ENCODE measurements at places on chromosomes 4 and X. TPM values are rescaled to one million over a fixed set of nuclear protein-coding genes. Genes with fewer than 3 reads are reported as not detected.
A peak's percentile ranks its signal among the peaks of the same experiment; 100 is the strongest.

The NPY2R gene
- polyA plus RNA-seq: 0.05 TPM

The ZAR1 gene
- not detected for polyA plus RNA-seq

The MAGED4 gene
- polyA plus RNA-seq: 26.6 TPM

The CSAG3 gene
- polyA plus RNA-seq: 72.2 TPM

The MAGEA12 gene
- 81.1 TPM for polyA plus RNA-seq

The DUSP21 gene
- polyA plus RNA-seq: not detected

The TEX11 gene
- polyA plus RNA-seq: not detected

The PLP1 gene
- 0.49 TPM for polyA plus RNA-seq

DNA sequence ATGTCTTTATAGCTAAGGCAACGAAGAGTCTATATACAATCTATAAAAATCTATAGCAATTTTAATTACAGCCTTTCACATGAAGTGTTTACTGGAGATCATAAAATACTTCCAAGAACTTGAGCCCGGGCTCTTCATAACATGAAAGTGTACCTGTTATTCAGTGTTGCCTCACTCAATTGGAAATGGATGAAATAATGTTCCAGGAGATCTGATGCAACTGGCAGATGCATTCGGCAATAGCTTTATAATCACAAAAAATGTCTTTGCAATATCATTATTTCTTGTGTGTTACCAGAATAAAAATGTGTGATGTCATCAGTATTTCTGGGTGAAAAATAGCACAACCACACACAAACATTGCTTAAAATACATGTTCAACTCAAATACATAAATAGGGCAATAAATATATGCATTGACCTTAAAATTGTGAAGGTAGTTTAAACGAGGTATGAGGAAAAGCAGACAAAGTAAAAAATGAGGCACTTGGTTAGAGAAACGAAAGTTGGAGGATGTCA, 1266.8 kb upstream of the PCDH7 start:
- DNase-seq: no peak
- no peak overlapping the region for H3K4me3 ChIP-seq
- no peaks in the 10 kb centered on the region for H3K36me3 ChIP-seq
- no peak overlapping the region for H3K27ac ChIP-seq

DNA sequence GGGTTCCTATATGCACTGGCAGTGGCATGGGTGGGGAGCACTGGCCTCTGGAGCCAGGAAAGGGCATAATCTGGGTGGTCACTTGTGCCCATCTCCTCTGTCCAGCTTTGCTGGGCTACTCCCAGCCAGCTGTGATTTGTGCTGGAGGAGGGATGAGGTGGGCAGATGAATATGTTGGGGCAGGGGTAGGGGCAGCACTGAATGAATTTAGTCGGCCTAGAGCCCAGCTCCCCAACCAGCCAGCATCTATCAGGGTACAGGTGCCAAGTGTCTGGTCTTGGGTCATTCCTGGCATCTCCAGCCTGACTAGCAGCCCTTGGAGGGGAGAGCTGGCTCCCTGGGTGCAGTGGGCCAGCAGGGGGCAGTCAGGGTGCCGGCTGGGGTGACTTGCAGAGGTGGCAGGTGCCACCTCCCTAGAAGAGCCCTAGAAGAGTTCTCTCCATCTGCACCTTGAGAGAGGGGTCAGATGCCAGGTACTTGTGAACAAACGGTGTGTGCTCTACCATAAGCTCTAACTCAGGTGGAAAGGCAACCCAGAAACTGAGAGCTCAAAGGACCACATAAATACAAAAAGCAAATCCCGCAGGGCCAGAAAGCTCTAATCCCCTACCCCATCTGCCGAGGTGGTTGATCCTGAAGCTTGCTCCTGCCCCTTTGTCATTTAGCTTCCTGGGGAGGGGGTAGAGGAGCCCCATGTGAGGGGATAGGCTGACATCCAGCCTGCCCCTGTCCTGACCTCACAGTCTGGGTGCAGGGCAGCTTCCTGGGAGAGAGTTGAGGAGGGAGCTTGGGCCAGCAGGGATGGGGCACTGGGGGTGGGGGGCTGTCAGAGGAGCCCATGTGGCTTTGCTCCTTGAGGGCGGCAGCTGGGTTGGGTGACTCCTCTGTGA, 2.2 kb downstream of the SORCS2 start:
- peak; percentile 69 for DNase-seq
- no peak overlapping the region for H3K27ac ChIP-seq
- no peaks in the 10 kb centered on the region for H3K36me3 ChIP-seq
- peaks cover 34% of the 10 kb centered on the region for H3K27me3 ChIP-seq

DNA sequence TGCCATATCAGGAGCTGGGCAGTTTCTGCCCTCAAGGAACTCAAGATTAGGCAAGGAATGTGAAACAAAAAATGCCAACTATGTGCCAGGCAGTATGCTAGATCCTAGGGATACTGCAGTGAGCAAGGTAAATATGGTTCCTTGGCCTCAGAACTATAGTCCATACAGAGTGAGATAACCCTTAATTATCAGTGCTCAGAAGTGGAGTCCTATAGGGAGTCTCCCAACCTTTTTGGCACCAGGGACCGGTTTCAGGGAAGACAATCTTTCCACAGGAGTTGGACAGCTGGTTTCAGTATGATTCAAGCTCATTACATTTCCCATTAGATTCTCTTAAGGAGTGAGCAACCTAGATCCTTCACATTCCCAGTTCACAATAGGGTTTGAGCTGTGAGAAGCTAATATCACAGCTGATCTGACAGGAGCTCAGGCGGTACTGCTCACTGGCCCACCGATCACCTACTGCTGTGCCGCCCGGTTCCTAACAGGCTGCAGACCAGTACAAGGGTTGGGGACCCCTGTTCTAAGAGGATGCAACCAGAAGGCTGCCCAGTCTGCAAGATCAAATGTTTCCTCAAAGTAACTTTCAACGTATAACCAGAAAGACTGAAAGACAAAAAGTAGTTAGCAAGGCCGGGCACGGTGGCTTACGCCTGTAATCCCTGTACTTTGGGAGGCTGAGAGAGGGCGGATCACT, 1.7 kb upstream of the SRP72 start:
- H3K36me3 ChIP-seq: peaks cover 36% of the 10 kb centered on the region
- H3K27ac ChIP-seq: peak overlapping the region; percentile 4
- H3K4me1 ChIP-seq: no peaks in the 10 kb centered on the region

GRCh38 chr4:121326597-121326996, 54.2 kb downstream of the QRFPR start:
- H3K27me3 ChIP-seq: peaks cover 4% of the 10 kb centered on the region
- H3K4me1 ChIP-seq: no peaks in the 10 kb centered on the region
- H3K36me3 ChIP-seq: no peaks in the 10 kb centered on the region
- H3K4me3 ChIP-seq: no peak overlapping the region
- no peak for DNase-seq

DNA sequence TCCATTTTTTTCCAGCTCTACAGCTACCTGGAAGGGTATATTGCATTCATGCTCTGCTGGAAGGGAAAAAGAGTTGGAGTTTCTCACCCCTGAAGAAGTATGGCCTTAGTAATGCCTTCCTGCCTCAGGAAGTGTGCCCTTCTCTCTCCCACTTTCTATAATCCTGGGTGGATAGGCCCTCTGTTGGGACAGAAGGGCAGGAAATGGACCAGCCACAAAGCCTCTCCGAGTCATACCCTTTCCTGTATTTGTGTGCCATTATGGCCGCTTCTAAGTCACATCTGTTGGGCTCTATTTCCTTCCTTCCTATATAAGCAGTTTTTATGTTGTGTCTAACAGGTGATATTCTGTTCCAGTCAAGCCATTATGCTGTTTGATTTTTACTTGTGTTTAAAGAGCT, 74.8 kb upstream of the SMARCA5 start:
- no peak overlapping the region for H3K27ac ChIP-seq
- H3K4me1 ChIP-seq: no peaks in the 10 kb centered on the region
- H3K27me3 ChIP-seq: no peaks in the 10 kb centered on the region
- H3K4me3 ChIP-seq: no peak overlapping the region
- DNase-seq: no peak
- H3K36me3 ChIP-seq: peaks cover 38% of the 10 kb centered on the region

DNA sequence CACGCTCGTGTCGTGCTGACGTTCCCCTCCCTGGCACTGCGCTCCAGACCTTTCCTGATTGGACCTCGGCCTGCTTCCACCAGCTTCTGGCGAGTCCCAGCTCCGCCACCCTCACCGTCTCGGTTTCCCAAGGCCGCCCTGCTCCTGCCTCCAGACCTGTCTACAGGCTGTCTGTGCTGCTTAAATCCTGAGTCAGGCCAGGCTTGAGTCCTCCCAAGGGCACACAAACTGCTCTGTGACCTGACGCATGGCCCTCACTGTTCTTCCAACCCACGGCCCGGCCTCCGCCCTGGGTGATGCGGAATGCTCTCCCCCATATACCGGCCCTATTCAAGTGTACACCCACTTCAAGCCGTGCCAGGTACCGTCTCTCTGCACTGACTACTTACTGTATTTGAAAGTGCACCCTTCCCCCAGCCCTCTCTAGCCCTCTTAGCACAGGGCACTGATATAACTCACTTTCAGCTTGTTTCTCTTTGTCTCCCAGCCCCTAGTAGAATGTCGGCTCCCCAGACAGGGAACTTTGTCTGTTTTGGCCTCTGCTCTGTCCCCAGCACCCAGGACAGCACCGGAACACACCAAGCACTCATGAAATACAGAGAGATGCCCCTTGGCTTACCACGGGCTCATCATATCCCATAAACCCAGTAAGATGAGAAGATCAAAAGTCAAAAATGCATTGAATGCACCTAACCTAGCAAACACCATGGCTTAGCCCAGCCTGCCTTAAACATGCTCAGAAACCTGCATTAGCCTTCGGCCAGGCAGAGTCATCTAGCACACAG, 63.1 kb upstream of the AFAP1 start:
- no peak overlapping the region for H3K27ac ChIP-seq
- peaks cover 18% of the 10 kb centered on the region for H3K27me3 ChIP-seq
- DNase-seq: no peak
- no peaks in the 10 kb centered on the region for H3K36me3 ChIP-seq

DNA sequence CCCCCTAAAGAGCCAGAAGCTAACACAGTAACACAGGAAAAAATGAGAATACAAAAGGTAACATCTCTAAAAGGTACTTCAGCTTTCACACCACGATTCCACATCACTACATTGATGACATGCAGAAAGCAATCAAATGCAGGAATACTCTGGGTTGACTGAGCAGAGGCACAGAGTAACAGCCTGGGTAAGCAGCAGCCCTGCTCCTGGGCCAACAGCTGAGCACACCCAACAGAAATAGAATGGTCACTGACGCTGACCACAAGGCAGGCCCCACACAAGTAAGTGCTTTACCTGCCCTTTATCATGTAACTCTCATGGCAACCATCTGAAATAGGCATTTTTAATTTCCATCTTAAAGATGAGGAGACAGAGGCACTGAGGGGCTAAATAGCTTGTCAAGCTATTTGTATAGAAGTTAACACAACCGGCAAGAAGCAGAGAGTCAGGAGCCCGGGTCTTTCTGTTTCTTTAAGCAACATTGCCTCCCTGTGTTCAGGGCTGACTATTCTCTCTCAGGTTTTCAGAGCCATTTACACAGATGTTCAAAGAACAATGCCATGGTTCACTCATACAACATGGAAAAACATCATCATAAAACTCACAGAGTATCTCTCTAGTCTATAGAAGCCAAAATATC, 168.9 kb downstream of the ZNF674 start:
- no peaks in the 10 kb centered on the region for H3K4me1 ChIP-seq
- H3K36me3 ChIP-seq: no peaks in the 10 kb centered on the region
- no peak overlapping the region for H3K4me3 ChIP-seq
- H3K27me3 ChIP-seq: peaks cover 4% of the 10 kb centered on the region

- DNase-seq: no peak
- no peak overlapping the region for H3K4me3 ChIP-seq
- H3K36me3 ChIP-seq: no peaks in the 10 kb centered on the region
These were observed 22.3 kb downstream of the QRFPR start for GRCh38 chr4:121358473-121358872.

- no peaks in the 10 kb centered on the region for H3K4me1 ChIP-seq
- no peak overlapping the region for H3K27ac ChIP-seq
- H3K36me3 ChIP-seq: no peaks in the 10 kb centered on the region
- no peak for DNase-seq
These were observed 156.7 kb downstream of the TENT5D start for GRCh38 chrX:80576806-80577533.

DNA sequence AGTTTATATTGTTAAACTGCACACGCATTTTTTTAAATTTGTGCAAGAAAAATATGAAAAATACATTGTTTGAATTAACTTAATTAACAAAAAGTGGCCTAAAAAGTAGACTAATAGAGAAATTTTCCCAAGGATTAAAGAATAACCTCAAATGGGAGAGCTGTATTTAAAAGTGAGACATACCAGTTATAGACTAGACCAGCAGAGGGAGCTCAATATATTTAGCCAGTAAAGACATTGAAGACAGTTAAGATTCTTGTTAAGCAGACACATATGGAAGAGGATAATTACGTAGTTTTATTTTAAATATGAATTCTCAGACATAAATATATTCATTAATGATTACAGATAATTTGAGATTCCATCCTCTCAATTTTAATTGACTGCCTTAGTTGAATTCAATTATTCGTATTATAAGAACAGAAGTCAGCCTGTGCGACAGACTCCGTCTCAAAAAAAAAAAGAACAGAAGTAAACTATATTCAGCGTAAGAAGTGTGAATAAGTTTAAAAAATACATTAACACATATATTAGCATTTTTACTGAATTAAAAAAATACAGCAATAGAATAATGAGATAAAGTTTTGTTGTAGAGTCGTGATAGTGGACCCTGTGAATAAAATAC, 64.8 kb downstream of the GLRA3 start:
- no peak overlapping the region for H3K27ac ChIP-seq
- H3K4me1 ChIP-seq: no peaks in the 10 kb centered on the region
- H3K27me3 ChIP-seq: no peaks in the 10 kb centered on the region
- peak; percentile 45 for DNase-seq
- H3K36me3 ChIP-seq: no peaks in the 10 kb centered on the region

- no peaks in the 10 kb centered on the region for H3K36me3 ChIP-seq
- DNase-seq: no peak
- H3K4me3 ChIP-seq: no peak overlapping the region
- H3K27ac ChIP-seq: no peak overlapping the region
- no peaks in the 10 kb centered on the region for H3K4me1 ChIP-seq
- H3K27me3 ChIP-seq: no peaks in the 10 kb centered on the region
These were observed 547.9 kb upstream of the GALNTL6 start for GRCh38 chr4:171265190-171265818.

- H3K36me3 ChIP-seq: no peaks in the 10 kb centered on the region
- H3K27me3 ChIP-seq: peaks cover 12% of the 10 kb centered on the region
- H3K27ac ChIP-seq: no peak overlapping the region
- no peak overlapping the region for H3K4me3 ChIP-seq
These were observed 9.7 kb upstream of the ZNF674 start for GRCh38 chrX:46554942-46555341.

DNA sequence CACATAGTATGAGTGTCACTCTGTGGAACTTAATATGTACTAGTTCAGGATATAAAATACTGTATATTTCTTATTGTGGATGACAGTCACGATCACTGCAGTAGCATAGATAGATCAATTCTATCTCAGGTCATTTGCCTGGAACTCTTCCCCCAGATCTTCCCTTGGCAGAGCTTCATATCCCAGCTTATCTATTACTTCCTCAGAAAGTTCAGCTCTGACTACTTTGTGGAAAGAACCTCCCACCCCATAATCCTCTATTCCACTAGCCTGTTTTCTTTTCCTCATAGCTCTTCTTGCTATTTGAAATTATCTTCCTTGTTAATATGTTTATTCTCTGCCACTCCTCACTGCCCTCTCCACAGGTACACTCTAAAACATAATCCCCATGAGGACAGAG, 10.9 kb downstream of the FAM241A start:
- DNase-seq: no peak
- no peaks in the 10 kb centered on the region for H3K27me3 ChIP-seq
- no peaks in the 10 kb centered on the region for H3K4me1 ChIP-seq

All from SK-N-SH (cell line).